HT1080 (cell line): ENCODE measurements at places on chromosomes 13 and 19.

DNA sequence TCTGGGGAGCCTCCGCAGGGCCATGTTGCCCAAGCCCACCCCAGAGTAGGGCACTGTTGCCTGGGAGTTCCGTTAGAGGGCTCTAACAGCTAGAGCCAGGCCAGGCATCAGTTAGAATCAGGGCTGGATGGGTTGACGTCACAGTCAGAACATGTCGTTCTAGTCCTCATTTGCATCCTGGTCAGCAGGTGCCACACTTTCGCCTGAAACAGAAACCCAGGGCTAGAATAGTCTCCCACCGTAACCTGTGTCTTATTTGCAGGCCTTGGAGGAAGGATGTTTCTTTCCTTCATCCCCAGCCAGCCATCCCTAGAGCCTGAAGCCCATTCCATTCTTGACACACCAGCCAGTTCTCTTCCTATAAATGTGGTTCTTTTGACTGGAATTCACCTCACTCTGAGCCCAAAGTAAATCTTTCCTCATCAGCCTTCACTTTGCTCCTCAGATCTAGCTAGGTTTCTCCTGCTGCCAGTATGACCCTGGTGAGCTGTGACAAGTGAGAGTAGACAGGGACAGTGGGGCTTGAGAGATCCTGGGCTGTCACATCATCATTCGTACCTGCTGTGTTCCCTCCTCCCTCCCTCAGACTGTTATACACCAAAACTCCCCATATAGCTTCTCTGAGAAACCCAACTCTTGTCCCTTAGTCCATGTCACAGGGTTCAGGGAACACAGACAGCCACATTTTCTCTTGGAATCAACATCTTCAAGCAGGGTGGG lies 12.2 kb upstream of the CCDC97 start:
- no peak for DNase-seq

- no peak for DNase-seq
Measured at GRCh38 chr13:98772794-98773452, 20.5 kb upstream of the SLC15A1 start.

DNA sequence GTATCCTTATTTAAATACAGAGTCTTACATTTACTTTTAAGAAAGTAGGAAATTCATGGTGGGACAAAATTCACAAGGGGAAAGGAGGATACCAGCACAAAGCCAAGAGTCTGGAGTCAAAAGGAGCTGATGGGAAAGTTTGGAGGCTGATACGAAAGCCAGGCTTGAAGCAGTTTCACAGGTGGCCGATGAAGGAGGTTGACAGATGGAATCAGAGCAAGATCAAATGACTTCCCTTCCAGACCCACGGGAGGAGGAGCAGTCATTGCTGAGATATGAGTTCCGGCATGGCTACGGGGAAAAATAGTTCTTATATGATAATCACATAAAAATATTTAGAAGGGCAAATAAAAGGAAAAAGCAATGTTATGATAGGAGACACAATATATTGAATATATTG lies 65.0 kb downstream of the DGKH start:
- no peak for DNase-seq

GRCh38 chr19:42207767-42208271 lies 9.7 kb downstream of the DEDD2 start:
- DNase-seq: peak; percentile 95

GRCh38 chr13:44819245-44819644 lies 170.0 kb downstream of the NUFIP1 start:
- DNase-seq: peak; percentile 92

DNA sequence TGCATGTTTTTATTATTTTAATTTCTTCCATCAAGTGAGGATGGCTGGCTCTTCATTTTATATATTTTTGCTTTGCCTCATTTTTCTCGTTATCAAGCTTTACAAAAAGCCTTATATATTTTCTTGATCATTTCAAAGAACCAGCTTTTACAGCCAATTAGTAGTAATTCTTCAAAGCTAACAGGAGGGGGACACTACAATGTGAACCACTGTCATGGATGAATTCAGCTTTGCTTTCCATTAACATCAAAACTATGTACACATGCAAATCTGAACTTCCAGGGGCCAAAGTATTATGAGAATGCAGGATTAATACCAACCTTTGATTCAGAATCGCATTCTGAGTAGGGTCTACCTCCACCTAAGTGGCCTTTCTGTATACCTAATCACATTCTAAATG lies 11.1 kb downstream of the UQCRFS1 start:
- no peak for DNase-seq

DNA sequence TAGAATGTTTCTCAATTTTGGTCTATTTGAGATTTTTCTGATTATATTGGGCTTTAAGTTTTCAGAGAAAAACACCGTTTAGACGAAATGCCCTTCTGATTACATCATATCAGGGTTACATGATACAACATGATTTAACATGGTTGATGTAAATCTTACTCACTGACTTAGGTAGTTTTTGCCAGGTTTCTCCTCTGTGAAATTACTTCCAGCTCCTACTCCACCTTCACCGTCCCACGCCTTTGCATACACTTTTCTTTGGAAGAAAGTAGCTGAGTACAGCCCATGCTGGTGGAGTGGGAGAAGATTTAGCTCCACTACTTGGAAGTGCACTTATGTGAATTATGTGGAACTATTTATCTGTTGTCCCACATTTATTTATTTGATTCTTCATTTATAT lies 433.2 kb upstream of the KLHL1 start:
- no peak for DNase-seq
